ENCODE measurements at places on chromosomes 11 and 22.

DNA sequence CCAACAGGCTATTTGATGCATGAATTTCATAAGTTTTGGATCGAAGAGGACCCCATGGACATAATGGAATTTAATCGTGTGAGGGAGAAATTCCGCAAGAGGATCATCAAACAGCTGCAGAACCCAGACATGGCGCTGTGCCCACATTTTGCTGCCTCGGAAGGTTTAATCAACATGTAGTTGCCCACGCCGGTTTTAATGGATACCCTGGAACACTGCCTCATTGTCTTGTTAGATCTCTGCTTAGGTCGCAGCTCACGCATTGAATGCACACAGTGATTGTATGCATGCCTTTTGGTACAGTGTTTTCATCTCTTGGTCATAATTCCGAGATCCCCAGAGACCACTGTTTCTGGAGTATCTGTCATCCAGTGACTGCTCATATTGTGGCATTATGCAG is 46.8 kb downstream of the SLN start:
- no peaks in the 10 kb centered on the region for H3K36me3 ChIP-seq
- H3K27me3 ChIP-seq: no peaks in the 10 kb centered on the region
- no peak overlapping the region for H3K27ac ChIP-seq
- no peak for DNase-seq
- H3K4me1 ChIP-seq: no peaks in the 10 kb centered on the region
- H3K4me3 ChIP-seq: no peak overlapping the region

GRCh38 chr11:44831605-44832394 is 105.0 kb downstream of the TSPAN18 start:
- H3K4me3 ChIP-seq: no peak overlapping the region
- no peaks in the 10 kb centered on the region for H3K27me3 ChIP-seq
- DNase-seq: no peak

DNA sequence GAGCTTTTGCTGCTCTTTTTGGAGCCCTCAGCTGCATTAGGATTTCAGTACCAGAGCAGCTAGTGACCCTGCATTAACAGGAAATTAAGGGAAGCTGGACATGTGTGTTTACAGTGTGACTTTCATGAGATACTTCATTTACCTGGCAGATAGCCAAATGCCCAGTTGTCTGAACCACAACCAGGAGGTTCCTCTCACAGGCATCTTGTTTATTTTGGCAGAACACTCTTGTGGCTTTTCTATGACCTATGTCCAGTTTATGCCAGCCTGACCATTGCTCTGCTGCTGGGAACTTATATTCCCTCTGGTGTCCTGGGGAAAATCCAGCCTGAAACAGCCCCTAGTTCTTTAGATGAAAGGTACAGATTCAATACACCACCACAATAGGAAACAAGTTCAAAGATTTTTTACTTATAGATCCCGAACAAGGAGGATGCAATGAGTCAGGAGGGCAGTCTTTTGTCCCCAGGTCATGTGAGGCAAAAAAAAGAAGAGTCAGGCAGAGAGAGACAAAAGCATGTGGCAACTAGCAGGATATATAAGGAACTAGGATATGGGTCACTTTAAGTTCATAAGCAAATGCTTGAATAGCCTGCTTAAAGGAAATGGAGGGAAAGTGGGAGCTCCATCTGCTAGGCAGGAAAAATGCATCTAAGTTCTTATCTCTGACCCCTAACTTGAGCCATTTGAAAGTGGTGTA is 379.3 kb downstream of the INSC start:
- H3K27me3 ChIP-seq: no peaks in the 10 kb centered on the region
- no peak for DNase-seq
- no peaks in the 10 kb centered on the region for H3K4me1 ChIP-seq
- no peak overlapping the region for H3K27ac ChIP-seq

GRCh38 chr11:12086271-12087074 is 23.9 kb upstream of the MICAL2 start:
- no peaks in the 10 kb centered on the region for H3K27me3 ChIP-seq
- H3K27ac ChIP-seq: peak overlapping the region; percentile 94

DNA sequence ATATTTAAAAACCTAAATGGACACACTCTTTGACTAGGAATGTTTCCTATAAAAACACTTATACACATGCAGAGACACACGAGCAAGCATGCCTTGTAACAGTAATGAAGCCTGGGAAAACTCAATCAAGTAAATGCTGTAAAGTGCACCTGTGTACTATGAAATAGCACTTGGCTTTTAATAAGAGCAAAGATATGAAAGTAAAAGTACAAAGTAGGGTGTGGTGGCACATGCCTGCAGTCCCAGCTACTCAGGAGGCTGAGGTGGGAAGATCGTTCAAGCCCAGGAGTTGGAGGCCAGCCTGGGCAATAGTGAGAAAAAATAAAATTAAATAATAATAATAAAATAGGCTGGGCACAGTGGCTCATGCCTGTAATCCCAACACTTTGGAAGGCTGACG is 166.9 kb upstream of the GRK3 start:
- DNase-seq: no peak
- peak overlapping the region; percentile 57 for H3K27ac ChIP-seq
- no peaks in the 10 kb centered on the region for H3K36me3 ChIP-seq
- H3K4me3 ChIP-seq: no peak overlapping the region
- H3K4me1 ChIP-seq: peaks cover 51% of the 10 kb centered on the region

DNA sequence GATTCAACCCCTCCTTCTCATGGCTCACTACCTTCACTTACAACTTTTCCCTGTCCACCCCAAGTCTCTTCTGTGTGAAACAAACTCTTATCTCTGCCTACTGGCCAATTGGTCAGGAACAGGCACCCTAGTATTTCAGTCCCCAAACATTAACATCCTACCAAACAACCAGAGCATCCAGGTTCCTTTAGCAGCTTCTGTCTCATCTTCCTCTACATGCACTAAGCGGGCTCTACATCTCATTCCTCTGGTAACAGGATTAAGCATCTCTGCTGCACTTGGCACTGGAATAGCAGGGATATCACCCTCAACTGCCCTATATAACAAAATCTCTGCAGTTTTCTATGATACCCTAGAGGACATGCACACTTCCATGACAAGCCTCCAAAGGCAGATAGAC is 116.2 kb downstream of the JRKL start:
- H3K27ac ChIP-seq: no peak overlapping the region
- no peaks in the 10 kb centered on the region for H3K4me1 ChIP-seq
- no peaks in the 10 kb centered on the region for H3K36me3 ChIP-seq
- no peak for DNase-seq
- no peak overlapping the region for H3K4me3 ChIP-seq

- H3K4me3 ChIP-seq: no peak overlapping the region
- no peaks in the 10 kb centered on the region for H3K36me3 ChIP-seq
- H3K4me1 ChIP-seq: peaks cover 13% of the 10 kb centered on the region
- DNase-seq: no peak
Measured at GRCh38 chr11:111922803-111923202, 4.1 kb downstream of the C11orf52 start.

DNA sequence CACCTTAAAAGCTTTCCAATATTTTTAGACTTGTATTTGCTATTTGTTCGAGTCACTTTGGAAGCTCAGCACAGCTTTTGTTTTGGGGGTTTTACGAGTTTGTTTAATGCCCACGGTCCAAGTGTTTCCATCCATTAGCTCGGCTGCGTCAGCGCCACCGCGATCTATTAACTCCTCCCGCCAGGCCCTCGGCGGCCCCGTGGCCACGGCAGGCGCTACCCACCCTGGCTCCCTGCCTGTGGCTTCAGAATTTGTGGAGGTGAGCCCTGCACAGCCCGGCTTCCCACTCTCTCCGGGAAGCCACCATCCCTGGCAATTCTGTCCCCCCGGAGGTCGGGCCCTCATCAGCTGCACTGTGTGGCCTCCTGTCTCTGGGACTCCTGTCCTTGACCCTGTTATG is 648.5 kb downstream of the BRD1 start:
- H3K27ac ChIP-seq: no peak overlapping the region
- no peak for DNase-seq
- peaks cover 3% of the 10 kb centered on the region for H3K27me3 ChIP-seq
- H3K4me3 ChIP-seq: no peak overlapping the region

- no peaks in the 10 kb centered on the region for H3K27me3 ChIP-seq
- no peak overlapping the region for H3K27ac ChIP-seq
- no peak for DNase-seq
- no peak overlapping the region for H3K4me3 ChIP-seq
- no peaks in the 10 kb centered on the region for H3K4me1 ChIP-seq
- no peaks in the 10 kb centered on the region for H3K36me3 ChIP-seq
Measured at GRCh38 chr22:24033731-24034130, 22.6 kb downstream of the CABIN1 start.

DNA sequence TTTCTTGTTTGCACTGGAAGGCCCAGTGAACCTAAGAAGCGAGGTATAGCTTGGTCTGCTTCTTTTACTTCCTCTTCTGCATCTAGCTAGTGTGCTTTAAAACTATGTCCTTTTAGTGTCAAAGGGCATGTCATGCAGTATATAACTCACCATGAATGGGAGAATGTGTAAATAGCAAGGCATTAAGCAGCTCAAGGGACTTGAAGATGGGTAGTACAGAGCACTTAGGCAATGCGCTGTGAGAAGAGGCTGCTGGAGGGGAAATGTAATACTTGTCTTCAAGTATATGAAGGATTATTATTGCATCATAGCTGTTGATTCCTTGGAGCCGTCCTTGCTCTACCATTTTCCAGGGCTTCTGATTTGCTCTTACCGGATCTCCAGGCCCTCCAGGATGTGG is 7.6 kb downstream of the MAML2 start:
- H3K27ac ChIP-seq: no peak overlapping the region
- H3K4me1 ChIP-seq: peaks cover 27% of the 10 kb centered on the region
- DNase-seq: no peak
- no peak overlapping the region for H3K4me3 ChIP-seq

GRCh38 chr11:22699388-22699787 is 33.0 kb downstream of the GAS2 start:
- no peaks in the 10 kb centered on the region for H3K36me3 ChIP-seq
- DNase-seq: no peak
- H3K27me3 ChIP-seq: no peaks in the 10 kb centered on the region
- H3K4me1 ChIP-seq: no peaks in the 10 kb centered on the region

GRCh38 chr22:33922349-33922681 is 2.0 kb upstream of the LARGE1 start:
- H3K4me1 ChIP-seq: peaks cover 7% of the 10 kb centered on the region
- H3K4me3 ChIP-seq: peak overlapping the region; percentile 39
- DNase-seq: no peak
- peaks cover 14% of the 10 kb centered on the region for H3K27me3 ChIP-seq
- H3K36me3 ChIP-seq: no peaks in the 10 kb centered on the region
- no peak overlapping the region for H3K27ac ChIP-seq

GRCh38 chr11:1335811-1336761 is 26.7 kb upstream of the TOLLIP start:
- no peak for DNase-seq

DNA sequence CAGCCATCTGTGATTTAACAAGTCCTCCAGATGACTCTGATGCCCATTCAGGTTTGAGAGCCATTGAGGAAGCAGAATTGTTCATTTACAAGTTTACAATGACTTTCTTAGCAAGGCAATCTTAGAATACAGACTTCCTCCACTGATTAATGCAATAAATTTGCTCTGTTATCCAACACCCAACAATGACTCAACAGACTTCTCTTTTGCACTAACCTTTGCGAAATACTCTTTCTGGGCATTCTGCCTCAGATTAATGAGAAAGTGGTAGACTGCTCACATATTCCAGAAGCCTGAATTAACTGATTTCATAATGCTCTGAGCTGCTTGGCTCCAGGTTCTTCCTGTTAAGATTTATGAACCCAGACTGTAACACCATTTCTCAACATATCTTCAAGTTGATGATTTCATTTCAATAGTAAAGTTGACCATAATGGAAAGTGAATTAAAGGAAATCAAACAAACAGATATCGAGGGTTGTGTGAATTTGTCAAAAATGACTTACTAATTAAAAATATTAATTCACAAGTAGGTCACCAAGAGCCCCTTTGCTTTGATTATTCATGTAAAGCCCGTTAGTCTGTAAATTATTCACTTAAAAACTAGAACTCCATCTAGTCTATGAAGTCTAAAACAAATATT is 70.5 kb upstream of the BLID start:
- no peak overlapping the region for H3K4me3 ChIP-seq
- no peaks in the 10 kb centered on the region for H3K27me3 ChIP-seq
- H3K4me1 ChIP-seq: peaks cover 3% of the 10 kb centered on the region
- H3K36me3 ChIP-seq: no peaks in the 10 kb centered on the region
- peak overlapping the region; percentile 36 for H3K27ac ChIP-seq

DNA sequence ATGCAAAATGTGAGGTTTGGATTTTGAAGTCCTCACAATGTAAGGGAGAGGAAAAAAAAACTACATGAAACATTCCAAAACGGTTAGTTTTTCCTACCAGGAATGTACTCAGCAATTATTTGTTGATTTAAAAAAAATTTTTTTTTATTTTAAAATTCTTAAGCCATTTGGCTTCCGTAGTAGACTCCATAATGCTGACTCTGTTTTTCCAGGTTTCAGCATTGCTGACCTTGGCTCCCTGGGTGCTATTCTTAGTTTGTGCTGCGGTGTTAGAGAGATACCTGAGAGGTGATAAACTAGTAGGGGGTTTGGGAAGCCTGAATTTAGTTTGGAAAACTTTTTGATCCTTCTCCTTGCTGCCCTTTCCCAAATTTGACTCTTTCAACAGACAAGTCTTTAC is 10.6 kb downstream of the STT3A start:
- no peak for DNase-seq
- no peaks in the 10 kb centered on the region for H3K4me1 ChIP-seq
- H3K4me3 ChIP-seq: no peak overlapping the region
- no peak overlapping the region for H3K27ac ChIP-seq
- no peaks in the 10 kb centered on the region for H3K27me3 ChIP-seq
- peaks cover 62% of the 10 kb centered on the region for H3K36me3 ChIP-seq

GRCh38 chr22:21031545-21032036 is 770 bp downstream of the SLC7A4 start:
- no peak overlapping the region for H3K27ac ChIP-seq
- H3K4me3 ChIP-seq: no peak overlapping the region
- H3K4me1 ChIP-seq: no peaks in the 10 kb centered on the region
- no peaks in the 10 kb centered on the region for H3K36me3 ChIP-seq
- no peak for DNase-seq

- no peak overlapping the region for H3K27ac ChIP-seq
- no peak overlapping the region for H3K4me3 ChIP-seq
- H3K27me3 ChIP-seq: no peaks in the 10 kb centered on the region
- no peaks in the 10 kb centered on the region for H3K4me1 ChIP-seq
- no peaks in the 10 kb centered on the region for H3K36me3 ChIP-seq
- DNase-seq: no peak
Measured at GRCh38 chr11:105334025-105334714, 194.6 kb upstream of the CARD18 start.

GRCh38 chr11:13280092-13280722 is 2.6 kb downstream of the BMAL1 start:
- DNase-seq: no peak
- no peak overlapping the region for H3K4me3 ChIP-seq
- H3K27ac ChIP-seq: no peak overlapping the region

Measured in Panc1 (cell line).